IPS DF 6.9 (cell line): ENCODE measurements at places on chromosomes 2 and 18.
A peak's percentile ranks its signal among the peaks of the same experiment; 100 is the strongest.

DNA sequence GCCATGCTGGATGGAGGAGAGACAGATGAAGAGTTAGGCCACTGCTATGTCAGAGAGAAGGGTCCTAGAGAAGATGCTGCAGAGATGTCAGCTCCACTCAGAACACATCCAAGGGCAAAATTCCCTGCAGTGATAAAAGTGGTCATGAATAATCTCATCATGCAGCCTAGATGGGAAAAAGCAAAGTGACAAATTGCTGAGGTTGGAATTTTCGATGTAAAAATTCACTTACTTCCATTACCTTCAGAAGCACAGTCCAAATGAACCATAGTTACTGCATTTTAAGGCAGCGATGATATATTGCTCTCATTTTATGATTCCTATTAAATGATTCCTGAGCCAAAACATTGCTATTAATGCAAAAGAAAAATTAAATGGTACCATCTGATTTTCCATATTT, 16.4 kb downstream of the ANKRD29 start:
- DNase-seq = no peak

GRCh38 chr18:12960395-12960794, 12.6 kb downstream of the SEH1L start:
- no peak for DNase-seq

- DNase-seq = no peak
Measured at GRCh38 chr18:72075040-72075439, 469.1 kb downstream of the CBLN2 start.

DNA sequence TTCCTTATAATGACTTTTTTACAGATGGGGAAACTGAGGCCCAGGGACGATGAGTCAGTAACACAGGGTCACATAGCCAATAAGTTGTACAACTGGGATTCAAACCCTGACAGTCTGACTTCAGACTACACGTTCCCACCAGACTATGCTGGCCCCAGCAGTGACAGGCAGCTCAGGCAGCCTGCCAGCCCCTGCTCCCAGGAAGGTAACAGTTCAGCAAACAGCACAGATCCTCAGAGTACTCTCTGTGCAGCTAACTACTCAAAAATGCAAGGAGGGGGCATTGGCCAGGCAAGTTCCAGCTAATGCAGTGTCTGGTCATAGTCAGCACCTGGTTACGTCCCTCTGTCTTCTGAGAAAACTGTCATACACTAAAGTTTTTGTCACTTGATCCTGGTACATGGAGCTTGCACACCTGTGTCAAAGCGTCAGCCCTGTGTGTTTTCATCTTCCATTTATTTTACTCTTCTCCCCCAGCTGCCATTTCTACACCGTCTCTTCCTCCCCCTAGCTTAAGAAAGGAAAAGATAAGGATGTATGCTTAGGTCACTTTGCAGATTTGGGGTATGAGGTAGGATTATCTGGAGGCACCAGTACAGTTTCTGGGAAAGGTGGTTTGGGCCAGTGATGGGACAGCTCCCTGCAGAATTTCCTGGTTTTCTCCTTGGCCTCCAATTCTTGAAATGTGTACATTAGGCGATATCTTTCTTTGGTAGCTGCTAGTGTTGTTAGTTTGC, 4.5 kb downstream of the SMARCAL1 start:
- DNase-seq = no peak

- no peak for DNase-seq
Measured at GRCh38 chr2:527581-527980, 149.6 kb downstream of the TMEM18 start.

DNA sequence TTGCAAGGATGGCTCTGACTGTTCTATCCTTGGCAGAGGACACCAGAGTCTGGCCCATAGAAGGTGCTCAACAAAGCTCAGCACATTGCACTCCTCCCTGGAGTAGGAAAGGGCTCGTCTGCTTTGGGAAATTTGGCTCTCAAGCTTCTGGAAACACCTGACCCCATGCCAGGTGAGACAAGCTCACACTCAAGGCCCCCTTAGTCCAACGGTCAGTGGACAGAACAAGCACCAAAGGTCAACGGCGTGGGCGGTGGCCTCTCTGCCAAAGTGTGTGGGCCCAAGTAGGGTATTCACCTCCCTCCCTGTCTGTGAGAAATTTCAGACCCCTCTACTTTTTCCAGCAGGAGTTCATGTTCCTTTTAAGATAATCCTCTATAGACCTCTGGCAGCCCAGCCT, 2.0 kb upstream of the STEAP3 start:
- DNase-seq = no peak

- no peak for DNase-seq
Measured at GRCh38 chr2:237042101-237042500, 43.6 kb upstream of the COPS8 start.

GRCh38 chr2:152558158-152558984, 158.9 kb downstream of the PRPF40A start:
- DNase-seq = no peak

GRCh38 chr2:30694286-30695055, 112.8 kb downstream of the CAPN13 start:
- no peak for DNase-seq

DNA sequence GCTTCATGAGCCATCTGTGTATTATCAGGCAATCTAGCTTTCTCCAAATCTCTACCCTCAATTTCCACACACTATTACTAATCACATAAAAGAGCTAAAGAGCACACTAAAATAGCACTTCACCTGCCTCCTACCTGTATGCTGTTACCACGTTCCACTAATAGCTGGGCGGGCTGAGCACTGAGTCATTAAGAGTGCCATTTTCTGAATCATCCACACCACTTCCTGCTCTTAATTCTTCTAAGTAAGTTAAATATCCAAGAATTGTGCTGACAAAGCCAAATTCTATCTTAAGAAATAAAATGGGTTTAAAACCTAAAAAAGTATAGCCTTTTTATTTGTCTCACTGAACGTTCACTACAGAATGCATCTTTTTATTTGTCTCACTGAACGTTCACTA, 35.7 kb downstream of the NOL10 start:
- DNase-seq = no peak

DNA sequence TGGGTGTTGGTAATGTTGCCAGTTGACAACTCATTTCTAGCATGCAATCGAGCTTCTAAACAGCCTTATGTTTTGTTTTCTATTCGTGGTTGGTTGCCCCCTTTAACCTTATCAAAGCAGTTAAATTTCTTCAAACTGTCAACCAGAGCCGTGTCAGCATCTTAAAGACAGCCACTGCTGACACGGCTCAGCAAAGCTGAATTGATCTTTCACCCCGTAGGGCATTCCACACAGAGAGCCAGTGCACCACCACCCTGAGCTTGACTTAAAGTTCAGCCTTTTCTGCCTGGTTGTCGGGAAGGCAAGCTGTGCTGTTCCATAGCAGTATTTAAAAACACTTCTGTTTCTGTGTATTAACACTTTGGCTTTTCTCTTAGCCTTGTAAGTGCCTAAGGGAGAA, 355.0 kb upstream of the CHST9 start:
- no peak for DNase-seq

- no peak for DNase-seq
Measured at GRCh38 chr2:69499242-69499641, 62.0 kb upstream of the NFU1 start.

DNA sequence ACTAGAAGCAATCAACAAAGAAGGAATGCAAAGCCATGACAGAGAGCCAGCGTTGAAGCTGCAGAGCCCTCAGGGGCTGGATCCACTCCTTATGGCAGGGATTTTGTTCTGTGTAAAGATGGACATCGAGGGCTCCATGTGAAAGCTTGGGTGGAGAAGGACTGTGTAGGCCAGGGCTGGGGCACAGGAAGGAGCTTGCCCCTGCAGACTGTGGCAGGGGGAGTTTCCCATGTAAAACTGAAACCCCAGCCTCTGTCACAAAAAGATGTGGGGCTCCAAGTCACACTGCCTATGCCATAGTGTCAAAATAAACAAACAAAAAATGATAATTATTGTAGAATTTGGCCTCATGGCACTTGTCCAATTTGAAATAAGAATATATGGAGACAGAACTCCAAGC, 408.7 kb upstream of the HS6ST1 start:
- no peak for DNase-seq

DNA sequence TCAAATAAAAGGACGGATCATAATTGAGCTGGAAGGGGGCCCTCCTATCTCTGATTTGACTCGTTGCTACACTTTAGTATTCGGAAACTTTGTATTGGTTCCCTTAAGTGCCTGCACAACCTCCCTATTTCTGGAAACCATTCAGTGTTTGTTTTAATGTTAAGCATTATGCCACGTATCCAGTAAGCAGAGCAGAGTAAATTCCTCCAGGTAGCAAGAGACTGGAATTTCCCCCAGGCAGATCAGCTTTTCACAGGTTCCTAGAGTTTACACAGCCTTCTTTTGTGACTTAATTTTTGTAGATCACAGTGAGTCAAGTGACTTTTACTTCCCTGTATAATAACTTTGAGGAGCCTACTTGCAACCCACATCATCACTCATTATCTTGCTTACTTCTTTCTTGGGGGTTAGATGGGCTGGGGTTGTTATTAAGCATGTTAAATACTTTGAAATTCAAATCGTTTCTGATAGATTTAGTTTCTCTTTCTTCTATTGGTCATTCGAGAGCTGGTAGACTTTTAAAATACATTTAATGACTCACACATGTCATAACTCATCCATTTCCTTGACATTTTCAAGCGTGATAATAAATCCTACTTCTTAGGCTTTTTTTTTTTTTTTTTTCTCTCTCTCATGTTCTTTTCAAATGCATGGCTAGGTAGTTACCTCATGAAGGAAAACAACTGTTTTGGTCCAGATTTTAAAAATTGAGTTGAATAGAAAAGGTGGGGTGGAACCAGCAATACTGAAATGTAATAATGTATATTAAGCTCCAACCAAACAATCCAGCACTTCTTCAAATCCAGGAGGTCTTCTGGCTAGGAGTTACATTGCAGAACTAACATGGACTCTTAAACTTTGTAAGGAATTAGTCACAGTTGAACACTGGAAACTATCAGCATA, 219.3 kb downstream of the NEDD4L start:
- DNase-seq = no peak

- no peak for DNase-seq
Measured at GRCh38 chr2:1125217-1125616, 174.6 kb downstream of the SNTG2 start.

DNA sequence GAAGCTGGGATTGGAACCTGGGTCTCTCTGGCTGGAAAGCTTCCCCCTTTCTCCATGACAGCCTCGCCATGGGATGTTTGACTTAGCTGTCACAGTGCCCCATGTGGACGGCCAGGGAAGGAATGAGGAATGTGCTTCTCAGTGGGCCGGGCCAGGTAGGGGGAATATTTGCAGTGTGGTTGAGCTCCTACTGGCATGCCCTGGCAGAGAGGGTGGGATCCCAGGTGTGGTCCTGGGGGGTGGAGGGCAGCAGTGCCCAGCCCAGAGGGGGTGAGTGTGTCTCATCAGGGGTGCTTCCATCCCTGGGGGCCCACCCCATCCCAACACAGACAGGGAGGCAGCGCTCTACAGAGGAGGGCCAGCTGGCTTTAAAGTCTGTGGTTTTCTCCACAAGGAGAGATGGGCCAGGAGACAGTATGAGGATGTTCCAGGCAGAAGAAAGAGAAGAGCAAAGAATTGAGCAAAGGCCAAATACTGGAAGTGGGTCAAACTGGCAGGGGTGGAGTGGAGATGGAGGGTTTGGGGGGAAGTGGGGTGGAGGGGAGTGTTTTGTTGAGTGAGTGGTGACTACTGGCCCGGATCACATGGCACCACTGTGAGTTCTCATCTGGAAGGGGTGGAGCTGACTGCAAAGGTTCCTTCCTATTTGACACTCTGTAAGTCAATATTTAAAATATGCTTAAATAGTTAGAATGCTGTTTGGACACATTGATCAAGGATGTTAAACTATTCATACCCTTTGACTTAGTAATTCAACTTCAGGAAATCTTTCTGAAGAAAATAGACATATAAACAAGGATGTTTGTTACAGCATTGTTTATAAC, 94.0 kb downstream of the MYCN start:
- DNase-seq = peak; percentile 43

DNA sequence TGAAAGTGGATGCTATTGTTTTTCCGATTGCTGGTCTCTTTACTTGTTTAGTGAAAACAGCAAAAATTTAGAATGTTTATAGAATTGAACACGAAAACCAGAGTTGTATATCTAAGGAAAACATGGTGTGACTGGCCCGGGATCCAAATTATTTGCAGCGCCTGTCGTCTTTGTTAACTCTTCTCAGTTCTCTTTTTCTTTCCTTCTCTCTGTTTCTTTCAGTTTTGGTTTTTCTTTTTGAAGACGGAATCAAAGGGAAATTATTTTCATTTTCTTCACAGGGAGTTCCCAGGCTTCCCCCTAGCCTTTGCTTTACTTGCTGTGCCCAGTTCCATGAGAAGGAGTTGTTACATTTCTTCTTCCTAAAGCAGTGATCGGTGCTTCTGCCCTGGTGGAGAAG, 76.0 kb downstream of the AGAP1 start:
- DNase-seq = no peak

- no peak for DNase-seq
Measured at GRCh38 chr2:23465936-23466335, 81.0 kb downstream of the KLHL29 start.

DNA sequence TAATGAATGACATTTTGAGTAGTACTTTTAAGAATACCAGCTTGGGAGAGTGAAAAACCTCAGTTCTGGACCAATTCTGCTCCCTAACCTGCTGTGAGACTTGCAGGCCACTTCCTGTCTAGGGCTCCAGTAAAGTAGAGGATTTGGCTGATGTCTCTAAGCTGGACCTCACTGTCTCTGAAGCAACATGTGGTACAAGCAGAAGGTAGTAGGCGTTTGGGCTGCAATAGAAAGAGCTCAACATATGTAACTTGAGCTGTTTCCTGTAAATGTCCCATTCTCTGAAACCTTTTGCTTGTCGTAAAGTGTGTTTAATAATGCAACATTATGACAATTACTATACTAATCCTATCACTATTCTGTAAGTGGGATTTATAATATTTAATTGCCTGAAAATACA, 213.1 kb downstream of the MYO3B start:
- no peak for DNase-seq
